Left forelimb (tissue), 1 donor: ENCODE measurements at places on chromosomes 2 and 18.

- no peak for DNase-seq
Observed at GRCh38 chr2:158533009-158533408, 76.3 kb downstream of the PKP4 start.

DNA sequence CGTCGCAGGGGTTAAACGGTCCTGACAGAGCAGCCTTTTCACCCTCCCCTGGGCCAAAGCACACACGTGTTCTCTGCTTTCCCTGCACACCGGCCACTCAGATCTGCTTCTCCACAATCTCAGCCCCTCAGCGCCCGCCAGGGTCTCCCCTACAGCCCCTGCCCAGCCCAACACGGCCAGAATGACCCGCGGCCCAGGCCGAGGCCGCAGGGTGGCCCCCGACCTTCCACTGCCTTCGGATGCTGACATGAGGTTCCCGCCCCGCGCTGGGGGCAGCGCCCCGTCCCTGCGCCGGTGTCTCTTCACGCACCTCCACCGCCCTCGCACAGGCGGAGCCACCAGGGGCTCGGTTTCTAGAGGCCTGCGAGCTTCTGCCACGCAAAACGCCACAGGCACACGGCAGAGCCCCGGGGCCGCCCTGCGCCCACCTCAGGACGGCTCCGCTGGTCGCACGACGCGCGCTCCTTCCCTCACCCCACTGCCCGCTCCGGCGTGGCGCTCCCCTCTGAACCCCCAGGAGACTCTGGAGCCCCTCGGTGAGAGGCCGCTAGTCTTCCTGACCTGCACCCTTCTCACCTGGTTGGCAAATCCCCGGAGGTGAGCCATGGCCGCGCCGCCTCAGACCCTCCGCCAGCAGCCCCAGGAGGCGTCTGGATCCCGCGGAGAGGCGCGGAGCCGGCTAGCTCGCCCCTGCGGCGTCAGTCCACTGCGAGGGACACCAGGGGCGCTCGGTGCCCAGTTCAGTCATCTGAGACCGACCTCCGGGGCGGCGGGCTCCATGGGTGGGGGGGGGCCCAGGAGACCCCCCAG lies 749 bp downstream of the STK25 start:
- DNase-seq: peak; percentile 71

- no peak for DNase-seq
Observed at GRCh38 chr2:71826299-71826698, 321.4 kb downstream of the CYP26B1 start.

- no peak for DNase-seq
Observed at GRCh38 chr2:43481927-43482542, 113.8 kb downstream of the THADA start.

GRCh38 chr2:66982766-66983165 lies 414.4 kb upstream of the ETAA1 start:
- DNase-seq: no peak

DNA sequence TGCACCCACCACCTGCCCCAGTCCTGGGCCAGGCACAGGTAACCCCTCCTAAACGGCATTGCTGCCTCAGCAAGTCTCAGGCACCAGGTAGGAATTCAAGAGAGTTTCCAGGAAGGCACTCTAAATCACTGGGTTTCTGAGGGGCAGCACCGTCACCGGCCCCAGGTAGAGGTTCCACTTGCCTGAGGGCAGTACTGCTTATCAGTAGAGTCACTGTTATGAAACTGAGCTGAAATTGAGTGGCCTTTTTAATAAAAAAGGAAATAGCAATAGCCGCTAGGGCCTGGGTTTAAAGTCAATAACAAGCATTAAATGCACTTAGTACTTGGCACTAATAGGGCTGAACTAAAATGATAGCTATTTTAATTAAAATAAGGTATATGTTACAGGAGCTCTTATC lies 653.7 kb downstream of the METTL4 start:
- no peak for DNase-seq
